ENCODE measurements at places on chromosomes 4 and X.

- no peak for DNase-seq
Observed at GRCh38 chrX:13485167-13485566, 84.2 kb upstream of the EGFL6 start.

- DNase-seq = no peak
Observed at GRCh38 chrX:56757327-56757726, 28.3 kb downstream of the NBDY start.

DNA sequence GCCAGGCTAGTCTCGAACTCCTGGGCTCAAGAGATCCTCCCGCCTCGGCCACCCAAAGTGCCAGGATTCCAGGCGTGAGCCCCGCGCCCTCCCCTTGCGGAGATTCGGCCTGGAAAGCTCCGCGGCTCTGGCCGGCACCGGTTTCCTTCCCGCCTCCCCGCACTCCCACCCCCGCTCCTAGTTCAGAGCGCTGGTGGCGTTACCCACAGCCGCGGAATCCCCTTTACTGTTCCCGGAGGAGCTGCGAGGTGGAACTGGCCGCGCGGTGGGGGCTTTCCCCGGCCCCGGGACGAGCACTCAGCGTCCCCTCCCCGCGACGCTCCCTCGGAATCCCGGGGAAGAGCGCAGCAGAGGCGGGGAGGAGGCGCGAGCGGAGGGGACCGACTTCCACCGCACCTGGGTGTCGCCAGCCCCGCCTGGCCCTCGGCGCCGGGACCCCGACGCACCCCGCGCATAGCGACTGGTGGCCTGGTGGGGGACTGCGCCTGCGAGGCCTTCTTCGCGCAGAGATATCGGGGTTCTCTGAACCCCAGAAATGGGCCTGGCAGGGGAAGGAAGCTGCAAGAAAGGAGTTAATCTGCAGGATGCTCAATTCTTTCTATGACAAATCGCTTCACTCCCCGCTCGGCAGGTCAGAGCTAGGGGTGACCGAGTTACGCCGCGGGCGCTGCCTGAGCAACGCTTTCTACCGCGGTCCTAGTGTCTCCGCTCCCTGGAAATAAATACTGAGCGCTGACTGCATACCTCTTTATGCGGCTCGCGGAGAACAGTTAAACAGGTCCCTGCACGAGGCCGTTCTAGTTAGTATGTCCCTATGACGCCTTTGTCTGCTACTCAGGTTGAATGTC lies 14.6 kb upstream of the SLC25A4 start:
- peak; percentile 30 for DNase-seq

GRCh38 chr4:130393231-130393630 lies 1297.3 kb downstream of the C4orf33 start:
- DNase-seq = no peak

DNA sequence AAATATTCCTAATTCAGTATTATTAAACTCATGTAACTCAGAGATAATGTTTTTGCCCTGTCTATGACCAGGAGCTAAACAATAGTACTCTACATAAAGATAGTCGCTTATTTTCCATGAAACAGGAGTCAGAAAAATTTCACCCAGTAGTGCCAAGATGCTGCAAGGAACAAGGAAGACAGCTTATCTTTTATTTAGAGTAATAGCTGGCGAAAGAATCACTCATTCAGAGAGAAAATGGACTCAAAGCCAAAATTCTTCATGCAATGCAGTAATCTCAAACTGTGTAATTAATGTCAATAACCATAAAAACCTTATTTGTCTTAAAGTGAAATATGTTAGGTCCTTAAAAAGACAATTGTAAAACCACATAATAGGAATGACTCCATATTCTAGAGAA lies 477.8 kb downstream of the ANKRD50 start:
- no peak for DNase-seq

DNA sequence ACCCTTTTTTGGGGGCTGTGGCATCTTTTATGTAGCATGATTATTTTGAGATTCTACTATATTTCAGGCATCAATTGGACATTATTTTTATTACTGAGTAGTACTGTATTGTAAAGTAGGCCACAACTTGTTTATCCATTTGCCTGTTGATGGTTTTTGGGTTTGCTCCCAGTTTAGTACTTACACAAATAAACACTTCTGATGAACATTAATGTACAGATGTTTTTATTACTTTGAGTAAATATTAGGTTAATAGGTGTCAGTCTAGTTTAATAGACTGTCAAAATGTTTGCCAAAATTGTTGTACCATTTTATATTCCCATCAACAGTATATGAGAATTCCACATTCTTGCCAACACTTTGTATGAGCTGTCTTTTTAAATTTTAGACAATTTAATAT lies 214.9 kb upstream of the MAD2L1 start:
- no peak for DNase-seq

- DNase-seq = no peak
Observed at GRCh38 chr4:101025755-101026154, 321.6 kb downstream of the PPP3CA start.

- DNase-seq = no peak
Observed at GRCh38 chr4:145042601-145043285, 55.3 kb downstream of the ANAPC10 start.

DNA sequence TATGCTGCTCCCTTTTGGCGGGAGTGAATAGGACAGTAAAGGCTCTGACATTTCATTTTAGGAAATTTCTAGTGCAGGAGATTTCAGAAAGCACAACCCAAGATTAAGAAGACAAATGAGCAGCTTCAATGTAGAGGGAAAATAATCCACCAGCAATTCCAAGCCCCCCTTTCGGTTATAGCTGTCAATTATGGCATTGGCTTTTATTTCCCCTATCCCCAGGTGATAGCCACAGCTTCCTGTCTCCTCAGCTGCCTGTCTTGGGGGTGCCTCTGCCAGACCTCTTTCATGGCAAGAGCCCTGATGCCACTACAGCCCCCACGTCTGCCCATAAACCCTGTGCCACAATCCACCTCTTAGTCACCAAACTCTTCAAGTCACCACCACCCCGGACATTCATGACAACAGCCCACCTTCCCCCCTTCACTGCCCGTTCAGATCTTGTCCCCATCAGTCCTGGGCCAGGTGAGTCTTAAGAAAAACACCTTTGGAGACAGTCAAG lies 48.4 kb upstream of the CLNK start:
- DNase-seq = no peak

Data from stimulated activated CD4-positive, alpha-beta T cell treated with anti-CD3 and anti-CD28 coated beads, Interleukin-4, amount 100 ng/mL, for 1 hour (primary cell).